ENCODE measurements at places on chromosomes 13 and 19. TPM values are rescaled to one million over a fixed set of nuclear protein-coding genes. Genes with fewer than 3 reads are reported as not detected.
A peak's percentile ranks its signal among the peaks of the same experiment; 100 is the strongest.

TM9SF2 gene
- 61.1 TPM for total RNA-seq

DNA sequence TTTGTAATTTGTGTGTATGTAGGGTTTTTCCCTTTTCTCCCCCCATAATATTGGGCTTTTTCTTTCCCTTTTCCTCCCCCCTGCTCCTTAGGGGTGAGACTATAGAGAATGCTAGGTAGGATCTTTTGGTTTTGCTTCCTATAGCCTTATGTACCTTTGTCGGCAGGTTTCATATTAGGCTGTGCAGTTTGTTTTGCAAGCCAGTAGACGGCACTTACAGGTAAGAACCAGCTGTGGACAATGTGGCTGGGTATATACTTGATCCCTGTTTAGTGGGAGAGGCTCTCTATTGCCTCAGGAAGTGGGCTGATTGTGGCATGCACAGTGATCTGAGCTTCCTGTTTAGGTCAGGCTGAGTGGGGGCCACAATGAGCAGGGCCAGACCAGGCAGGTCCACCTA is 359.2 kb upstream of the OBI1 start:
- DNase-seq, result no peak

SBK2 gene
- 12.7 TPM for total RNA-seq

- no peak for DNase-seq
Observed at GRCh38 chr19:28577233-28577632, 635.7 kb downstream of the UQCRFS1 start.

GRCh38 chr13:41562083-41562482 is 104.7 kb downstream of the RGCC start:
- peak; percentile 85 for DNase-seq

CEACAM4 gene
- total RNA-seq, result 0.32 TPM

DNA sequence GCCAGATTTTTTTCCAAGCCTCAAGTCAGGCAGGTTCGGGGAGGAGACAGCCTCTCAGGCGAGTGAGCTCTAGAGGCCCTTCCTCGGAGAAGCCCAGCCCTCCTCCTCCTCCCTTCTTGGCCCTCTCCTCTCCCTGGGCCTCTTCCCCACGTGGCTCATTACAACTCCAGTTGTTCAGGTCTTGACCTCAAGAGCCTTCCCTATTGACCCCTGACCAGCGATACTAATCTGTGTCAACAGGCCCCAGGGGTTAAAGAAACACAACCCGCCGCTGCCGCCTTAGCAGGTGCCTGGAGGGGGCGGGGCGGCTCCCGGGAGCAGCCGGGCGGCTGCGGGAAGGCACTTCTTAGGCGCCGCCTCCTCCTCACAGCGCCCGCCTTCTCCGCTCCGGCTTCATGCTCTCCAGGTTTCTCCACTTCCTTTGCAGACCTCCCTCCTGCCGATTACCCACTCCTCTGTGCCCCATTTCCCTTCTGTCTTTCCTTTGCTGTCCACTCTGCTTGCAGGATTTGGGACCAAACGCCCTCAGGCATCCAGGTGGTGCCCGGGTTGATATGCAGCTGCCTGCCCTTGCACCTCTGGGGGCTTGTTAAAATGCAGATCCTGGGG is 51.0 kb downstream of the LYL1 start:
- no peak for DNase-seq

DNA sequence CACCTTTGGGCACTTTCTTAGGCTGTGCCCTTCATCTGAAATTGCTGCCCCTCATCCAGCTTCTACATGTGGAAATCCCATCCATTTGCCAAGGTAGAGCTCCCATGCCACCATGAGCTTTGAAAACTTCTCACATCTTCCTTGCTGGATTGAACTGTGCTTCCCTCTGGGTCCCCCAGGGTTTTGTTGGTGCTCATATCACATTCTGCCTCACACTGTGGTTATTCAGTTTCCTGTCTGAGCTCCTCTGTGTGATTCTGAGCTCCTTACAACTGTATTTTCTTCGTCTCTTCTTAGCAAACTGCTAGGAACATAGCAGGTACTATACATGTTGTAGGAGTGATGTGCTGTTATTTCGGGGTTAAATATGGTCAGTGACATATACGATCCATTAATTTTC is 74.9 kb upstream of the KL start:
- no peak for DNase-seq

HRC gene
- total RNA-seq, result 843 TPM

WDR88 gene
- not detected for total RNA-seq

GRCh38 chr19:1274081-1274851 is 1.1 kb upstream of the FAM174C start:
- DNase-seq, result no peak

- DNase-seq, result no peak
Observed at GRCh38 chr13:75792526-75793187, 156.5 kb downstream of the LMO7 start.

DNA sequence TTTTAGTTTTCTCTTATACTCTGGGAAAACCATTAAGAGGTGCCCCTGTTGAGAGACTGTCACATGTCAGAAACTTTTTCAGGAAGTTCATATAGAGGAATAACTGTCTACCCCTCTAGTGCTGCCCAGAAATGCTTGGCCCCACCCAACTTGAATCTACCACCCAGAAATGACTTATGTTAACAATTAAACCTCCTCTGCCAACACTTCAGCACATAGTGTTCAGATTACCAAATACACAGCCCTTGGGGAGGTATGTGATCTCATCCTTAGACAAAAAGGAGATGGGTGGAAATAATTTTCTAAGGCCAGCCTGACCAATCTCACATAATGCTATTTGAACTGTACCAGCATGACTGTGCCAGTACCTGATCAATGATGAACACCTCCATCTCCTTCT is 35.6 kb downstream of the CCDC169 start:
- no peak for DNase-seq

RCBTB2 gene
- 16.4 TPM for total RNA-seq

DNA sequence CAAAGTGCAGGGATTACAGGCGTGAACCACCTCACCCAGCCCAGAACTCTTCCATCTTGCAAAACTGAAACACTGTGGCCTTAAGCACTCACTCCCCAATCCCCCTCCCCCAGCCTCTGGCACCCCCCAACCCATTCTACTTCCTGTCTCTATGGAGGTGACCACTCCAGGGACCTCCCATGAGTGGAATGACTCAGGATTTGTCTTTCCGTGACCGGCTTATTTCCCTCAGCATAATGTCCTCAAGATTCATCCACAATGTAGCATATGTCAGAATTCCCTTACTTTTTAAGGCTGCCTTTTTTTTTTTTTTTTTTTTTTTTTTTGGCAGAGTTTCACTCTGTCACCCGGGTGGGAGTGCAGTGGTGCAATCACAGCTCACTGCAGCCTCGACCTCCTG is 3.6 kb upstream of the F2RL3 start:
- no peak for DNase-seq

DNA sequence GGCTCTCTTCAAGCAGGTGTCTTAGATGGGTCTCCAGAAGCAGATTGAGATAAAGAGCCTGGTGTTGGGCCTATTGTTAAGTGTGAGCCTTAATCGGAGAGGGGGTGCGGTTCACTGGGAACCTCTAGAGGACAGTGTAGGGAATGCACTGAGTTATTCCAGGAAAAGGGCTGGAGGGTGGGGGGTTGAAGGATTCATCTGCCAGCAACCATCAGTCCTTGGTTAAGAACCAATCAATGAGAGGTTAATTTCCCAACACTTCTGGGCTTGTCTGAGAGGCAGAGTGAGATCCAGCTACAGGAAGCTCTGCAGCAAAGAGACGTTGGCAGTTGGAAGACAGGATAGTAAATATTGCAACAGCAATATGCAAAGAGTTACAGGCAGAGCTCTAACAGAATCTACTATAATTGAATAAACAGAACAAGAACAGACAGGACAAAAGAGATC is 28.7 kb downstream of the CYP4F2 start:
- DNase-seq, result no peak

DNA sequence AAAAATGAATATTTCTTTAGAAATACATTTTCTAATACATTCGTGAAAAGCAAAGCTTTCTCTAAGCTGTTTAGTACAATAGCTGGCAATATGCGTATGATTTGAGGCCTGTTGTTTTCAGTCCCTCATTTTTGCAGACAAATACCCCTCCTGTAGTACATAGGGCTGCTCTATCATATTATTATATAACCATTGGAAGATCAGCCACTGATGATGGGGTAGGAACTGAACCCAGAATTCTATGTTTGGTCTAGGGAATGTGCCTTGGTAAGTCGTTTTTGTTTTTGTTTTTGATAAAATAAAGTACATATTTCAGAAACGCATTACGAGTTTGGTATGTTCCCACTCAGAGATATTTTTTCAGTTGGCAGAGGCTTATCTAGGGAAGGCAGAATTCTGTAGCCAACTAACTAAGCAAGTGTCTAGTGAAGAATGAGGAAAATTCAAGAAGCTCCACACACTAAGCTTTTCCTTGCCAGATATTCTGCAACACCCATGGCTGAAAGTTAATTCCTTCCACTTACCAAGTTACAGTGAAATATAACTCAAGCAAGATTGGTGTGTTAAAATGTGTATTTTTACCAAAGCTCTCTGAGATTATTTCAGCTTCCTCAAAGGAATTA is 656.9 kb upstream of the MIR17HG start:
- DNase-seq, result no peak

MEF2B gene
- total RNA-seq, result 1.4 TPM

GRCh38 chr19:52942386-52943133 is 19.3 kb upstream of the ZNF888 start:
- DNase-seq, result peak; percentile 96

DNA sequence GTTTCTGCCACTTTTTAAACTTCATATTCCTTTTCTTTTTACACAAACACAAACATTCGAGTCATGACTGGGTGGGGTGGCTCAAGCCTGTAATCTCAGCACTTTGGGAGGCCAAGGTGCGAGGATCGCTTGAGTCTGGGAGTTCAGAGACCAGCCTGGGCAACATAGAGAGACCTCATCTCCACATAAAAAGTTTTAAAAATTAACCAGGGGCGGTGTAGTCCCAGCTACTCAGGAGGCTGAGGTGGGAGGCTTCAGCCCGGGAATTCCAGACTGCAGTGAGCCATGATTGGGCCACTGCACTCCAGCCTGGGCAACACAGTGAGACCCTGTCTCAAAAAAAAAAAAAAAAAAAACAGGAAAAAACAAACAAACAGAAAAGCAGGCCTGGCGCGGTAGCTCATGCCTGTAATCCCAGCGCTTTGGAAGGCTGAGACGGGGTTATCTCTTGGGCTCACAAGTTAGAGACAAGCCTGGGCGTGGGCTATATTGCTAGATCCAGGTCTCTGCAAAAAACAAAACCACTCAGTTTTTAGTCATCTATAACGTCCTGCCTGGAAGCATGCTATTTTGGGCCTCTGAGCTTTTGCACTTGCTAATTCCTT is 583 bp upstream of the BAX start:
- DNase-seq, result no peak

ZNF419 gene
- 6.8 TPM for total RNA-seq

DNA sequence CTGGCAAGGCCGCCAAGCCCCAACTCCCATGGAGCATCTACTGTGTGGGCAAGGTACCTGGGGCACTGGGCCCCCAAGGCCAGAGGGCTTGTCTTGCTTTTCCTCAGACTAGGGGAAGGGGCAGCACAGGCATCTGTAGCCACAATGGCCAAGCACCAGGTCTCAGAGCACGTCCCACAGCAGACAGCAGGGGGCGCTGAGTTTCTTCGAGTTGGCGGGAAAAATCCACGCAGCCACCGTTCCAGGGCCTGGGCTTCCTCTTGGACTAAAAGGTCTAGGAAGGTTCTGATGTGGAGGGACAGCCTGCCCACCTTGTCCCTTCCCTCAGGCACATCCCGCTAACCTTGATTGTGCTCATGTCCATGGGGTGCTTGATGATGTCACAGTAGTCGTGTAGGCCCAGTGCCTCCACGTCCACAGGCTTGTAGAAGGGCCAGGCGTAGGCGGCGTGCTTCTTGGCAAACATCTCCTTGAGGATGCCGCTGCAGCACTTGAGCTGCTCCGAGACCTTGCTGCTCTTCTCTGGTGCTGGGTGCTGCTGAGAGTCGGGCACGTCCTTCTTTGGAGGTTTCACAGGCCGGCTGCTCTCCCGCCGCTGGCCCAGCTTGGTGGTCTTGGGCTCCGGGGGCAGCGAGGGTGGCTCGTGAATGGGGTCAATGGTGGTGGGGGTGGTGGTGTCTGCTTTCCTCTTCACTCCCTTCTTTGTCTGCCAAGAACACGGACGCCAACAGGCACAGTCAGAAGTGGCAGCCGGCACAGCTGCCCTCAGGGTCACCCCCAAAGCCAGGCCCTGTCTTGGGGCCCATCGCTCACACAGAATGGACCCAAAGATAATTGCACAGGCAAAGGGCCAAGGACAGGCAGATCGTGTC is 32.0 kb upstream of the EPHX3 start:
- DNase-seq, result no peak

BEST2 gene
- not detected for total RNA-seq

- no peak for DNase-seq
Observed at GRCh38 chr13:22735011-22735995, 445.5 kb upstream of the SGCG start.

DNA sequence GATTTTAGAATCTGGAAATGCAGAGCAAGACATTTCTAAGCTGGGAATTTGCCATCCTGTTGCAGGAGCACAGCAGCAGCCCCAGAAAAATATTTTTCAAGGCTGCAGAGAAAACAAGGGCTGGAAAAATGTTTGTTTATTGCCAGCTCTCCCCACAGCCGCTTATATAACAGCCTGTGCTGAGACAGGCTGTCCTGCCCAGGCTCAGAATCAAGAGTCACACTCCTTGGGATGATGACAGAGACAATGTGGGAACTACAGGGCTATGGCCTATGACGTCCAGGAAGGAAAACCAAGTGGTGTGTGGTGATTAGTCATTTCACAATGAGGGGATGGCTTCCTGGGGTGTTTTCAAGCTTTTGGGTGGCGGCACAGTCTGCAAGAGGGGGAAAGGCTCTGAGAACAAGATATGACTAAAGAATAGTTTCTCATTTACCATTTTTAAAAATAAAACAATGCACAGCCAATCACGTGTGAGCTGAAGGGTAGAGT is 136.3 kb upstream of the SERP2 start:
- DNase-seq, result no peak

CAMSAP3 gene
- total RNA-seq, result 1.9 TPM

- no peak for DNase-seq
Observed at GRCh38 chr19:42234364-42234763, 8.0 kb downstream of the GSK3A start.

DNA sequence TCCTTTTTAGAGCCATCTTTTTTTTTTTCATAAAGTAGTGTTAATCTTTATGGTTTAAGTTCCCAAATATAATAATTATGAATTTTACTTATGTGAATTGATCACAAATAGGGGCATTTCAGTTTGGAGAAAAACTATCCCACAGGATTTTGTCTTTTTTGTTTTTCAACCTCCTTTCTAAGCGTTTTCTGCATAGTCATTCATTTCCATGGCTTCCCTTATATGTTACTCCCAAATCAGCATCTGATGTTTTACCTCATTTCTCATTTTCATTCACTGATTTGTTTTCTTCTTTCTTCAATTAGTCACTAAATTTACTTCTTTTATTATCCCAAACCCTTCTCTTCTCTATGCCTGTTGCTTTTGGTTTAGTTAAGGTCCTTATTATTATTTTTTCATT is 24.7 kb downstream of the PDS5B start:
- no peak for DNase-seq

DNA sequence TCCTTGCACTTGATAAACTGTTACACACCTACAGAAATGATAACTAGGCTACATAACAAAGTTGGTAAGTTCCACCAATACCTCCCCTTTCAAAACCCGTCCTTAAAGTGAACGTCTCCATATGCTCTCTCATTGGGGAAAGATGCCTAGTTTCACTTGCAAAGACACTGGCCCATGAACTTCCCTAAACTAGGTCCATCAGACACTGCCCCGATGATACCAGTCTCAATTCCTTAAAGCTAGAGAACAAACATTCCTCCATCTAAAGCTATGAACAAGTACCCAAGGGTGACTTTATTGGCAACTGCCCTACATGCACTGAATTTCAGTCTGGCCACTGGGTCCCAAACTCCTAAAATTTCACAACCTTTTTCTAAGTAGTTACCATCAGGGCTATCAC is 39.9 kb downstream of the FOXO1 start:
- no peak for DNase-seq
